Activated gamma-delta T cell (primary cell): ENCODE measurements at places on chromosomes 2 and 18.

DNA sequence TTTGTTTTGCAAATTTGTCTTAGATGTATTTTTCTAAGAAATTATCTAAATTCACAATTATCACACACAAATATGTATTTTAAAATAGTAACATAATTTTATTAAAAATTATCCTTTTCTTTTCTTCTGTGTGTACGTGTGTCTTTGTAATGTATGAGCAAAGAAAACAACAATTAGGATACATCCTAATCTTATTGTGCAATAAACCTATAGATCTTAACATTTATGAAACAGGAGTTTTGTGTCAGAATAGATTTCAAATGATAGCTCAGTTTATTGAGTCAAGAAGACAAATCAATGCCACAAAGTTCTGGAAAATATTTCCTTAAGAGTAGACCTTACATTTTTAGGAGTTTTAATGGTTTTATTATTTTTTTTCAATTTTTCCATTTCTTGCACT is 212.2 kb downstream of the KCNJ3 start:
- DNase-seq: no peak

- DNase-seq: no peak
Observed at GRCh38 chr2:89850481-89850880, 1159.0 kb downstream of the RPIA start.

DNA sequence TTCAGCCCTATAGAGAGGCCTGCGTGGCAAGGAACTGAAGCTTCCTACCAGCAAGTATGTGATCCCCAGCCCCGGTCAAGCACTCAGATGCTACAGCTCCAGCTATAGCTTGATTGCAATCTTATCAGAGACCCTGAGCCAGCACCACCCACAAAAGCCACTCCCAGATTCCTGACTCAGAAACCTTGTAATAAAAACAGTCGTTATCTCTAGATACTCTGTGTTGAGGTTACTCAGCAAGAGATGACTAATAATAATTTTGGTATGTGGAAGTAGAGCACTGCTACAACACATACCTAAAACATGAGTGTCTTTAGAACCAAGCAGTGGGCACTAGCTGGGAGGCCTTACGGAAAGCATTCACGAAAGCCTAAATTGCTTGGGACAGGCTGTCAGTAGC is 216.9 kb downstream of the UXS1 start:
- no peak for DNase-seq

- DNase-seq: no peak
Observed at GRCh38 chr2:8329660-8330622, 351.9 kb upstream of the ID2 start.

DNA sequence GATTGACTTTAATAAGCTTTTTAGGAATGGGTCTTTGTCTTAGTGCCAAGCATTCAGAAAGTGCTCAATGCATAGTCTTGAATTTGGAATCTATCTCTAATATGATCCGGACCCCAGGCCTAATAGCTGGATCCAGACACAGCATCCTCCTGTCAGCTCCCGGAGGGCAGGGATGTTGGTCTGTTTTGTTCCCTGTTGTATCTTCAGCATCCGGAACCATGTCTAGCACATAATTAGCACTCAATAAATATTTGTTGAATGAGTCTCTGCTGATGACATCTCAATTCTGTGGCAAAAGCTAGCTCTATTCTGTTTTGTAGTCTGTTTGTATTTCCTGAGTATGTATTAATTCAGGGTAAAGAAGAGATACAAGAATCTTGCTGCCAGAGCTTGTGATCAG is 169.1 kb downstream of the DCDC2C start:
- DNase-seq: no peak

- no peak for DNase-seq
Observed at GRCh38 chr2:122743021-122743675, 987.7 kb downstream of the TSN start.

GRCh38 chr2:240162531-240162930 is 22.1 kb upstream of the OTOS start:
- no peak for DNase-seq

- no peak for DNase-seq
Observed at GRCh38 chr2:135212757-135213156, 160.7 kb downstream of the RAB3GAP1 start.

GRCh38 chr2:99692785-99693184 is 203.0 kb upstream of the REV1 start:
- no peak for DNase-seq
